ENCODE measurements at places on chromosomes 4 and X.

GRCh38 chrX:9374555-9374954, 90.3 kb upstream of the TBL1X start:
- no peak for DNase-seq

DNA sequence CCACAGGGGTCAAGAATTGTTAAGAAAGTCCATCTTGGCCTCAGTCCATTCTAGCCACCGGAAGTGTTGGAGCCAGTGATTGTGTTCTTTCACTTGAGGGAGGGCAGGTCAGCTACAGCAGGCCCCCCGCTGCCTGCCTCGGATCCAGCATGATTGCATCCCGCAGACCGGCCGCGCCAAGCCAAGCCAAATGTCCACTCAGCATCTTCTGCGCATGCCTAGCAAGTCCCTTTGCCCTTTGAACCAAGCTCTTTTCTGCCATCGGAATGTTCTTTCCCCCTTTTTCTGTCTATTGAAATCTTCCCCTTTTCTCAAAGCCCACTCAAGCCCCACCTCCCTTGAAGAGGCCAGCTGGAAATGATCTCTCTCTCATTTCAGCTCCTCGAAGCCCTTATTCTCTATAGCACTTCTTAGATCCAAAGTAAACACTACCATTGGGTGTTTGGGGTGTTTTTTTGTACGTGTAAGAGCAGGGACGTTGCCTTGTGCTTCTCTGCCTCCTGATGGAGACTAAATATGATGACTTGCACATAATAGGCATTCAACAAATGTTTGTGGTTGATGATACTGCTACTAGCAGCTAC, 147.8 kb upstream of the BCOR start:
- DNase-seq: no peak

DNA sequence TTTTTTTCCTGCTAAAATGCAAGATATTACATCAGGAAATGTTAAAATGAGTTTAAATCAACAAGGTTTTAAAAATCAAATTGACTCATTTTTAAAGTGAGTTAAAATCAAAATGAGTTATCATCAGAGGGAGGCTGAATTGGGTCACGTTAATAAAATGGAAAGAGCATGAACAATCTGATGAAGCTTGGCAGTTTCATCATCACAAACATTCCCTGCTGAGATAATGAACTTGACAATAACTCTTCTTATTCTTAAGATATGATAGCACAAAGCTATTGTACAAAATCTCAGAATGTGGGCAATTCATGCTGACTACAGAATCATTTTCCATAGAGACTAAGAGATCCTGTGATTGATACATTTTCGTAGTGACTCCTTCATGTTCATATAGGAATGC, 1086.7 kb downstream of the STIM2 start:
- DNase-seq: no peak

DNA sequence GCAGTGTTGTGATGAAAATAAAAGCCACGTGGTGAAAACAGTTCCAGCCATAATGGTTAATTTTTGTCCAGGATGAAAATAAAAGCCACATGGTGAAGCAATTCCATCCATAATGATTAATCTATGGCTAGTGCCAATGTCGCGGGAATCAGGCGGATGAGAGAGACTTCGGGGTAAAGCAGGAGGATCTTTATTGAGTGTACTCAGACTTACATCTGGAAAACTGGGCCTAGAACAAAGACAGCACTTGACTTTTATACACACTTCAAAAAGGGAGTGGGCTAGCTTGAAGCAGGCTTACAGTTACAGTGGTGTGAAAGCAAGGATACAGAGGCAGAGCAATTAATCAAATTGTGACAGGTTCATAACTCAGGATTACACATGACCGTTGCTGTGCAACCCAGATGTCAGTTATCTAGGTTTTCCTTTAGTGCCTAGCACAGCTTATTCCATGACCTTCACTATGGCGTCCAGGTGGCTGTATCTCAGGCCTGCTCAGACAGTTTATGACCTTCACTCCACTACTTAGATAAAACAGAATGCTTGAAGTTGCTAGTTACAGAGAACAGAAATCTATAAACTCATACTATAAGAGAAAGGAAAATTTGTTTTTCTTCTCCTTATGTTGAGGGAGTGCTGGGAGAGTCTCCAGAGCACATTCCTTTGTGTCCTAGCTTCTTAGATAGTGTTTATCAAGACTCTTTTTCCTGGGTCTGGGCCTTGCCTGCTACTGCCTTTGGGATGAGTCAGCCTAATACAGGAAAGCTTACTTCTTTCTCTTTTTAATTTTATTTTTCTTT, 5.9 kb upstream of the PLA2G12A start:
- DNase-seq: no peak

DNA sequence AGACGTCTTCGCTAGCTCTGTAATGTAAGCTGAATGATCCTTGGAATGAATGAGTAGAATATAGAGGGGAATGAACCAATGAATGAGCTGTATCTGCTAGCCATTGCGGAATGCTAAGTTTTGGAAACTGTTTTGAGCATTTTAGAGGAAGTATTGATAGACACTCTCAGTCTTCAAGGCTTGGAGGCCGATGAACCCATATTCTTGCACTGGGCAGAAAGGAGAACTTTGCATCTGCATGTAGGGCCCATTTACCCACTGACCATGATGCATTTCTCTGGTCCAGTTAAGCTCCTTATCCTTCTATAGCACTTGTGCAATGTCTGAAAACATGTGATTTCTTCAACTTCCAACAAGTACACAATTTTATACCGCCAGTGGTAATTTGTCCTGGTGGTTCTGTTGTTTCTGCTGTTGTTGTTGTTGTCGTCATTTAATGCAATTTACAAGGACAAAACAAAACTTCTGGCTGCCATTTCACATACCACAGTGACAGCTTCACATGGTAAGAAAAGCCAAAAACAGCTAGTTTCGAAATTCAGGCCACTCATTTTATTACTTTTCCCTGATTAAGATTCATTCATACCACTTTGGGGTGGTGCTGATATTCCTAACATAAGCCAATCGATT, 85.0 kb upstream of the MTM1 start:
- DNase-seq: no peak

DNA sequence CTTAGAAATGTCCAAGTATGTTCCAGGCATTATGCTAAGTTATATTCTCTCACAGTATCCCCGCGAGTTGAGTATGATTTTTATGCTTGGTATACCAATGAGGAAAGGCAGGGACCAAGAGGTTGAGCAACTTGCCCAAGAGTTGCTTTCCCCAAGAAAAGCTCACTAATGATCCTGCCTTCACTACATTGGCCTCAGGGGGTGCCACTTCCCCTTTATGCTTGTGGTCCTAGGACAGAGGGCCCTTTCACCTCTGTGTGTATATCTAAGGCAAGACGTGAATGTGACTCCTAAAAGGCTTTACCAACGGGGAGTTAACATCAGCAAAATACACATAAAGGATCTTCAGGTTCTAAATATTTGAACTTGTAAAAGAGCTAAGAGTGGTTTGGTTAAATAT, 164.4 kb upstream of the CPEB2 start:
- no peak for DNase-seq

DNA sequence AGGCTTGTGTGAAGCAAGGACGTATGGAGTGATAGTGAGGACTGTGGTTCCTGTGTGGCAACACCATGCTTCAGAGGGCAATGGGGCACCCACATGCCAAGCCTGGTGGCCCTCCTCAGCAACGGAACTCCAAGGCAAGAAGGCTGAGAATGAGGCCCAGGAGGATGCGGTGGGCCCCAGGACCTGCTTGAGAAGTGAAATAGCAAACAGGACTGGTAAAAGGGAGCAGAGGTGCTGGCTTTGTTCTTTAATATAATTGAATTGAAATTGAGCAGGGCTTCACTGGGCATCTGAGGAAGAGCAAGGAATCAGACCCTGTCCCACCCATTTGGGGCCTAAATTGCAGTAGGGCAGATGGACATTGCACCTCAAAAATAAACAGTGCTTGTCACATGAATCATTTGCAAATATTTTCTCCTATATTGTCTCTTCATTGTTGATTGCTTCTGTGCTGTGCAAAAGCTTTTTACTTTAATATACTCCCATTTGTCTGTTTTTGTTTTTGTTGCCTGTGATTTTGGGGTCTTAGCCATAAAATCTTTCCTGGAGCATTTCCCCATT, 2.3 kb downstream of the TMEM187 start:
- no peak for DNase-seq

GRCh38 chr4:145784036-145784435, 104.1 kb downstream of the C4orf51 start:
- DNase-seq: no peak

- no peak for DNase-seq
These were observed 16.2 kb downstream of the ARHGEF38 start for GRCh38 chr4:105568584-105568983.

GRCh38 chr4:21276046-21276445, 575.8 kb downstream of the PACRGL start:
- no peak for DNase-seq

DNA sequence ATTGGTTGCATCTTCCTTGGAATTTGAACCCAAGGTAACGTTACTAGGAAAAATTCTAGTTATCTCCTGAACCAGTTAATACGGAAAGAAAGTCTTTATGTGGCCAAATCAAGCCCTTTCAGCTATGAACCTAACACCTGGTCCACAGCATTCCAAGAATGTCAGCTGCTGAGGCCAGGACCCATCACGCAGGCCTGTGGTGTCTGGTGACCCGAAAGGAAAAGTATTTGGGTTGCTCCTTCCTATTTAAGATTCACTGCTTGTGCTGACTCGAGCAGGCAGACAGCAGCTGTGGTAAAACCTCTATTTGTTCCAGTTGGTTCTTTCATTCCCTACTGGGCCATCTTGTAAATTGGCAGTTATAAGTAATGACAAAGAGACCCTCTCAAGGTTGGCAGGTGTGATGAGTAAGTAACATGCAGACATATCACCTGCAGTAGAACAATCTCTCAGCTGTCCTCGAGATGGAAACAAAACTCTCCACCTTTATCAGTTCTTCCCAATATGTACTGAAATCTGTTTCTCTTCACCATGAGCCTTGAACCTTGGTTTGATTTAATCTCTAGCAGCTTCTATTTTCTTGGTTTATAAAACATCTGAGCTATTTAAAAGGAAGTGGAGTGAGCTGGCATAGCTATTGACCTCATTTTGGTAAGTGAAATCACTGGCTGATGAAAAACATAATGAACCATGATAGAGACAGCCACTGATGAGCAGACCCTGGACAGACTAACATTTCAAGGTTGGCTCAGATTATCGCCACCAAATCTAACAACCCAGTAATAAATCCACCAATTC, 182.1 kb upstream of the SMIM31 start:
- DNase-seq: no peak

DNA sequence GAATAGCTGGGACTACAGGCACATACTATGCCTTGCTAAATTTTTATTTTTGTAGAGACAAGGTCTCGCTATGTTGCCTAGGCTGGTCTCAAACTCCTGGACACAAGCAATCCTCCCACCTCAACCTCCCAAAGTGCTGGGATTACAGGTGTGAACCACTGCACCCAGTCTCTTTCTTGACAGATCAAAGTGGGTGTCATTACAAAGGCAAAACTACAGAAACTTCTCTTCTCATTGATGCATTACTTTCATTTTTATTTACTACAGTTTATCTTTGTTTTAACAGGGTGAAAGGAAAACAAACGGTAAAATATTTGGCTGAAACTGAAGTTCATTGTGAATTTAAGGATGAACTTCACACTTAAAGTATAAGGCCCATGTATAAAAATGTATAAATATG, 74.6 kb downstream of the NAF1 start:
- no peak for DNase-seq

- DNase-seq: peak; percentile 44
These were observed 211.5 kb downstream of the PDGFRA start for GRCh38 chr4:54440394-54441136.

- DNase-seq: no peak
These were observed 47.5 kb upstream of the SPANXN4 start for GRCh38 chrX:142978130-142978684.

- DNase-seq: peak; percentile 48
These were observed at the start of gene ANKRD37 for GRCh38 chr4:185396724-185397385. TSS of gene ANKRD37 (plus strand) at chr4:185396841. CDS start at chr4:185396924, 83 bp downstream.

DNA sequence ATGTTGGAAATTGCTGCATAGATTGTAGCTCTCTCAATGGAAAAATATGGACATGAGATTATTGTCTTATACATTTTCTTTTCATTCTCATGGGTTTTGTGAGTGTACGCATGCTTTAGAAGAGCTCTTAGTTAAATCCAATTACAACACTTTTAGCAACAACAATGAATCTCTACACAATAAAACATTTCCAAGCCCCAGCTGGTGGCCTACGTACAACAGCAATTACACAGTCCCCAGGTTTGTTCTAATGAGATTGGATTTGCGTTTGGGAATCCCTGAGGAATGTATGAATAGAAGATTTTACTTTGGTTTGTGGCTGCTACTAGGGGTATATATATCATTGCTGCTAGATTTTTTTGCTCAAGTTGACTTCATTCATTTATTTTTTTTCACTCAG, 98.6 kb downstream of the FHDC1 start:
- DNase-seq: no peak

DNA sequence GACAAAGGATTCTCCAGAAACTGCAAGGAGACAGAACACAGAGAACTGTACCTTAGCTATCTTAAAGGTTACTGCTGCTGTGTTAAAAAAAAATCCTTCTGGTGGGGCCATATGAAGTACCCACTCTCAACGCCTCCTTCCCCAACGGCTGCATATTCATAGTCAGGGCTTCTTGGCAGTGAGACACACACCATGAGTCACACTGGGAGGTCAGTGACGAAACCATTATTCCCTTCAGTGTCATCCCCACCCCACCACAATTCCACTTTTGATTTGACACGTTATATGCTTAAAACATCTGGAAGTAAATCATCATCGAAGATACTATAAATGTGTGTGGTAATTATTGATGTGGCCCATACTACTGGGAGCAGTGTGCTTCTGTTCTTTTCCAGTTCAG, 271.5 kb downstream of the LDB2 start:
- DNase-seq: no peak

DNA sequence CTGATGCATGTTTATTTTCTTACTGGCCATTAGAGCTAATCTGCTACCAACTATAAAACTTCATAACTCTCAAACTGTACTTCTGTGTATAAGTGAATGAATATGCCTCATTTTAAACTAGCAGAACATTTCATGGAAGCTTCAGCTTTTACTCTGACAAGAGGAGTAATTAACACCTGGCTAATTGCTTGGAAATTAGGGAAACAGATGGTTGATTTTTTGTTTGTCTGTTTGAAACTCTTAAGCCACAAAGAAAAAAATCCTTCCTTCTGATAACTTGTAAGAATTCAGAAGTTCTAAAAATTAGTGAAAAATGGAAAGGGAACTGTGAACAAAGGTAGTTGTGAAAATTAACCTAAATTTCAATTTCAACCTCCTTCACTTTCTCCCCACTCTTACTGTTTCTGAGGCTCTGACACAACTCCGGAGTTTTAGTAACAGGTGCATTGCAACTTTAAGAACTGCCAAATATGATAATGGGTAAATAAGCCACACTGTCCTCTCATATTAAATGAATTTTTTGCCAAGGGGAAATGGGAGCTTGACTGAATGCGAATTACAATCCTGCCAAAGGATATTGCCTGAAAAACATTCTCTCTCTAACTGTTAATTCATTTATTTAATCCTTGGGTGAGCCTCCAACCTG, 1.0 kb downstream of the EGF start:
- no peak for DNase-seq

DNA sequence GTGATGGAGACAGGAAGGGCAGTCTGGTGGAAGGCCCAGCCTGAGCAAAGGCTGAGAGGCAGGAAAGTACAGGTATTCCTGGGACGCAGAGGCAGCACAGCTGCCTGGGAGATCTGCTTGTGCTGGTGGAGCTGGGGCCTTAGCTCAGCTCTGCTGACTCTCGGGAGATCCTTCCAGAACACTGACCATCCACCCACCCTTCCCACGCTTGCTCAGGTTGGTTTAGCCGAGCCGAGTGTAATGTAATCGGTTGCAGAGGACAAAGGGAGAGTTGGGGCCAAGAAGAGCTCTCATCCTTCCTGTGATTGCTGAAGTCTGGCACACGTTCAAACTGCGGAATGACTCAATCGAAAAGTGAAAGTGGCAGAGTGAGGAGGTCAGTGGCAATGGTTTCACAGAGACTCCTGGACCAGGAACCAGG, 43.1 kb upstream of the GPR78 start:
- DNase-seq: peak; percentile 16

Data from erythroblast (primary cell).